Neural crest cell (in vitro differentiated cells): ENCODE measurements at places on chromosomes 2 and 18. TPM values are rescaled to one million over a fixed set of nuclear protein-coding genes. Genes with fewer than 3 reads are reported as not detected.

Gene CD226
- 0.40 and 1.0 TPM in 2 replicates for total RNA-seq

Gene IFIH1
- 0.23 and 0.27 TPM in 2 replicates for total RNA-seq

- DNase-seq: no peak
- H3K27me3 ChIP-seq: no peaks in the 10 kb centered on the region
- no peaks in the 10 kb centered on the region for H3K4me1 ChIP-seq
Measured at GRCh38 chr18:65769652-65770051, 18.8 kb downstream of the CDH7 start.

Gene PLB1
- 0.16 TPM in 1 of 2 replicates, not detected in the other for total RNA-seq

Gene OR6B2
- not detected in 2 replicates for total RNA-seq

DNA sequence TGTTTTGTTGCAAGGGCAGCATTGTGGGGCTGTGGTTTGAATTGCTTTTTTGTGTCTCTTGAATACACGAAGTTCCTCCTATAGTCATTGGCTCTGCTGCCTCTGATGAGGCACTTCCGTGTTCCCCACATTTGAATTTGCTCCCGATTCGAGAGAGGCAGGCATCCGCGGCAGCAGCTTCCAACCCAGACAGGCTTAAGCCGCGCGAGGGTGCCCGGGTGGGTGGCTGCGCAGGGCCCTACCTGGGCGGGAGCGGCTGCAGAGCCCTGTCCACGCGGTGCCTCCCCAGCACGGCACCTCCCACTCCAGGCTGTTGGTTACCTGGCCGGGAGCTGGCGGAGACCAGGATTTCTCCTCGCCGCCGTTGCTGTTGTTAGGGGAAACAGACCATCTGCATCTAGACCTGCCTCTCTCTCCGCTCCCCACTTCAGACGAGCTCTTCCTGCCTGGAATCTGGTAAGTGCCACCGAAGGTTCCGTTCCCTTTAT is 151.3 kb downstream of the NEDD4L start:
- H3K4me1 ChIP-seq: peaks cover 44% of the 10 kb centered on the region
- H3K27ac ChIP-seq: no peak overlapping the region
- H3K4me3 ChIP-seq: peak overlapping the region; percentile 79
- H3K36me3 ChIP-seq: no peaks in the 10 kb centered on the region
- no peak for DNase-seq

Gene PCARE
- total RNA-seq: not detected in 2 replicates

Gene KCNJ3
- 0.05 TPM in 2 replicates for total RNA-seq

Gene POTEI
- total RNA-seq: 1.1 and 1.3 TPM in 2 replicates

GRCh38 chr2:122340246-122340645 is 584.8 kb downstream of the TSN start:
- H3K4me3 ChIP-seq: no peak overlapping the region
- no peaks in the 10 kb centered on the region for H3K27me3 ChIP-seq
- no peak overlapping the region for H3K27ac ChIP-seq
- DNase-seq: no peak

Gene GEN1
- 29.7 and 31.2 TPM in 2 replicates for total RNA-seq

- H3K4me3 ChIP-seq: peak overlapping the region; percentile 18
- H3K27me3 ChIP-seq: no peaks in the 10 kb centered on the region
- H3K27ac ChIP-seq: no peak overlapping the region
- H3K36me3 ChIP-seq: no peaks in the 10 kb centered on the region
Measured at GRCh38 chr18:44786688-44787087, 106.0 kb downstream of the SETBP1 start.

Gene WDR33
- 72.4 and 80.5 TPM in 2 replicates for total RNA-seq

DNA sequence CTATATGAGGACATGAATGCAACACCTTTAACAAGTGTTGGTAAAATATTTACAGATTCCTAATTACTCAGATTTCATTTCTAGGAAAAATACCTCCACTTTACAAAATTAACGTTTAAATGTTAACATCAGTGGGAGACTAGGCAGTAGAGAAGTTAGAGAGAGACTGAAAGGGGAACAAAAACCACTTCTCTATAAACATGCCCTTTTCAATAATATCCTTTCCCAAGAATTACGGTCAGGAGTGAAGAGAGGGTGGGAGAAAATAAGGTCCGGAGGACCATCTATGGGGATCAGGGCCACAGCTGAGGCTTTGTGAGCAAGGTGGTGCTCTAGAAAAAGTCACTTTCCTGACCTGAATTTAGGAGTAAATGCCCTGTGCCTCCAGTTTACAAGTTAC is 65.3 kb upstream of the WIPF1 start:
- H3K4me3 ChIP-seq: no peak overlapping the region
- peaks cover 3% of the 10 kb centered on the region for H3K36me3 ChIP-seq
- H3K27ac ChIP-seq: no peak overlapping the region
- no peaks in the 10 kb centered on the region for H3K27me3 ChIP-seq

DNA sequence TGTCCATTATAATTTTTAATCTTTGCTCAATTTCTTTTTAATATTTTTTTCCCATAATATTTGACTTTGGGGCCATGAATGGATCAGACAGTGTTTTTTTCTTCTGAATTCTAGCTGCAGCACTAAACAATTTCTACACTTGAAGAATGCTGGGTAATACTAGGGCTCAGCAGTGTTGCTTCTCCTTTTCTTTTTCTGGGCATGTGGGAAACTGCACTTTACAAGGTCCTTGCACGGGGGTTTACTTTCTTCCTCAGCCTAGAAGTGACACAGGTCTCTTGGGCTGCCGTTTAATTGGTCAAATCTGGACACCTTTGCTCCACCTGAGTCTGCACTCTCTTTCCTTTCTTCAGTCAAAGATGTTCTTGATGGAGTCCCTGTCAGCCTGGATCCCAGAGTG is 135.4 kb upstream of the APCDD1 start:
- no peak for DNase-seq
- H3K4me3 ChIP-seq: no peak overlapping the region
- H3K27me3 ChIP-seq: no peaks in the 10 kb centered on the region
- no peak overlapping the region for H3K27ac ChIP-seq

GRCh38 chr2:129627437-129627836 is 352.0 kb upstream of the RAB6C start:
- H3K4me1 ChIP-seq: no peaks in the 10 kb centered on the region
- no peaks in the 10 kb centered on the region for H3K36me3 ChIP-seq
- H3K4me3 ChIP-seq: no peak overlapping the region
- H3K27me3 ChIP-seq: peaks cover 11% of the 10 kb centered on the region
- no peak for DNase-seq

DNA sequence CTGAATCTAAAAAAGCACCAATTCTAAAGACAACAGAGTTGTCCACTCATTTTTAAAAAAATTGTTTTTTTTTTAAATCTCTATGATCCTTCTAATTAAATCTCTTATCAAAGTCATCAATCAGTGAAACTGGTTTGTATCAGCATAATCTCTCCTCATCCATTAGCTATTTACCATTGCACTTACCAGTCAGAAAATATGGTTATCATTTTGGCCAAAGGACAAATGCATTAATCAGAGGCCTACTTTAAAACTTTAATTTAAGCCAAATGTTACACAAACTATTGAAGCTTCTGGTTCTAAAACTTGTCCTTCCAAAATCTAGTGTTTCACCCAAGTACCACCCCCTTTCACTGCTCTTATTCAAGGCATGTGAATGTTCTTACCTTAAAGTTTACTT is 3.8 kb downstream of the C18orf32 start:
- no peaks in the 10 kb centered on the region for H3K27me3 ChIP-seq
- H3K27ac ChIP-seq: no peak overlapping the region
- peaks cover 21% of the 10 kb centered on the region for H3K4me1 ChIP-seq

DNA sequence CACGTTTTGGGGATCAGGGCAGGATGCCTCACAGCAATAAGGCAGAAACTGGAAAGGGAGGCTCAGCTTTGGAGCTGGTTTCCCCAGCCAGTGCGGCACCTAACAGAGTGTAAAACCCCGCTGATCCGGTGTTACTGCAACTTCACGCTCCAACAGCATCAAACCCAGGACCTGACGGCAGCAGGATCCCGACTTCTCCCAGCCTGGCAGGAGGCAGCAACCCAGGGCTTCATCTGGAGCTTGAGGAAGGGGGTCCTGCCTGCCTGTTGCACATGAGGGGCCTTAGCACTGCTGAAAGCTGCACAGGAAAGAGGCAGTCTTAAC is 209.8 kb downstream of the MGAT5 start:
- H3K4me1 ChIP-seq: peaks cover 8% of the 10 kb centered on the region
- H3K4me3 ChIP-seq: no peak overlapping the region
- H3K27ac ChIP-seq: no peak overlapping the region
- H3K36me3 ChIP-seq: no peaks in the 10 kb centered on the region
- no peak for DNase-seq
- no peaks in the 10 kb centered on the region for H3K27me3 ChIP-seq

GRCh38 chr18:55780586-55781071 is 192.6 kb upstream of the TCF4 start:
- no peak for DNase-seq
- H3K4me3 ChIP-seq: peak overlapping the region; percentile 72
- H3K4me1 ChIP-seq: peaks cover 35% of the 10 kb centered on the region
- H3K27me3 ChIP-seq: peaks cover 42% of the 10 kb centered on the region

GRCh38 chr2:64217198-64217869 is 73.1 kb upstream of the PELI1 start:
- no peak for DNase-seq
- H3K4me1 ChIP-seq: peaks cover 43% of the 10 kb centered on the region
- no peaks in the 10 kb centered on the region for H3K36me3 ChIP-seq
- H3K27ac ChIP-seq: no peak overlapping the region
- H3K4me3 ChIP-seq: no peak overlapping the region
- H3K27me3 ChIP-seq: no peaks in the 10 kb centered on the region

Gene INHBB
- 0.14 and 0.49 TPM in 2 replicates for total RNA-seq

DNA sequence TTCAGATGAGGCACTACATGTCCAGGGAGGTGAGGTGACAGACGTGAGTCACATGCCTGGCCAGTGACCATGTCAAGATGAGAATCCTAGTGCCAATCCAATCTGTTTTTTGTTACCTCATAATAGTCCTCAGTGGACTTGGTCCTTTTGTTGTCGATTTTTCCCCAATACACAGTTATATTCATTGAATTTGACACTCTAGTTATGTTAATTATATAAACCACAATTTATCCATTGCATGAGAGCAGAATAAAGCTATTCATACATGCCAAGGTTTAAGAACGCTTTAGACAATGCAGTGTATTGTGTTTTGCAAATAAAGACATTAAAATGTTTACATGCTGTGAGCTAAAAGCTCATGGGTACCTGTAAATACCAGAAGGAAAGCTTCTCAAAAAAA is 21.6 kb upstream of the TMEFF2 start:
- DNase-seq: no peak
- no peaks in the 10 kb centered on the region for H3K36me3 ChIP-seq
- no peak overlapping the region for H3K27ac ChIP-seq
- H3K4me1 ChIP-seq: no peaks in the 10 kb centered on the region
- no peaks in the 10 kb centered on the region for H3K27me3 ChIP-seq

GRCh38 chr18:79890674-79891073 is 60.8 kb downstream of the SLC66A2 start:
- no peak for DNase-seq
- H3K4me1 ChIP-seq: no peaks in the 10 kb centered on the region
- H3K4me3 ChIP-seq: no peak overlapping the region
- H3K27ac ChIP-seq: no peak overlapping the region
- peaks cover 42% of the 10 kb centered on the region for H3K36me3 ChIP-seq
- peaks cover 2% of the 10 kb centered on the region for H3K27me3 ChIP-seq

GRCh38 chr18:3593381-3593903 is 143.5 kb downstream of the TGIF1 start:
- peak overlapping the region; percentile 98 for H3K27ac ChIP-seq
- H3K27me3 ChIP-seq: no peaks in the 10 kb centered on the region
- DNase-seq: peak; percentile 40
- peaks cover 62% of the 10 kb centered on the region for H3K4me1 ChIP-seq

GRCh38 chr2:105176429-105176828 is 65.1 kb upstream of the GPR45 start:
- no peak overlapping the region for H3K4me3 ChIP-seq
- no peak for DNase-seq
- H3K27ac ChIP-seq: no peak overlapping the region
- H3K36me3 ChIP-seq: no peaks in the 10 kb centered on the region
- H3K27me3 ChIP-seq: peaks cover 58% of the 10 kb centered on the region

Gene BCL11A
- total RNA-seq: 2.2 and 2.3 TPM in 2 replicates

- H3K27ac ChIP-seq: no peak overlapping the region
- H3K4me3 ChIP-seq: no peak overlapping the region
- H3K4me1 ChIP-seq: no peaks in the 10 kb centered on the region
- no peak for DNase-seq
- H3K27me3 ChIP-seq: peaks cover 52% of the 10 kb centered on the region
- no peaks in the 10 kb centered on the region for H3K36me3 ChIP-seq
Measured at GRCh38 chr2:136727973-136728699, 37.2 kb upstream of the THSD7B start.

Gene RAD51AP2
- 0.16 and 0.23 TPM in 2 replicates for total RNA-seq

- peak; percentile 41 for DNase-seq
- H3K4me3 ChIP-seq: no peak overlapping the region
- H3K27me3 ChIP-seq: peaks cover 47% of the 10 kb centered on the region
- no peak overlapping the region for H3K27ac ChIP-seq
Measured at GRCh38 chr2:98730707-98731040, 258 bp downstream of the MGAT4A start.

DNA sequence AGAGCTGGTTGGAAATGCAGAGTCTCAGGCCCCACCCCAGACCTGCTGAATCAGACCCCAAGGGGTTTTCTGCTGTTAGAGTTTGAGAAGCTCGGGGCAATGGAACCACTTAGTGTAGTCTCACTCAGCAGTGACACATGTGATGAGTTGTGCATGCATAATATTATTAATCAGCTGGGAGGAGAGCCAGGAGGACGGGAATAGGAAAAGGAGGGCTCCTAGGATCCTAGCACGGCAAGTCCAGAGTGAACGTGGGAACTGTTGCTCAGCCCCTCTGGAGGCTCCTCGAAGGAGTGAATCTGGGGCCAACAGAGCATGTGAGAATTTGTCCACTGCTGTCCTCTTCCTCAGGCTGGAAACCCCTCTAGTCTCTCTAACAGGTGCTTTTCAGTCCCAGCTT is 87.1 kb downstream of the HS1BP3 start:
- no peaks in the 10 kb centered on the region for H3K36me3 ChIP-seq
- H3K4me3 ChIP-seq: no peak overlapping the region
- H3K27ac ChIP-seq: no peak overlapping the region
- DNase-seq: no peak
- peaks cover 63% of the 10 kb centered on the region for H3K4me1 ChIP-seq

DNA sequence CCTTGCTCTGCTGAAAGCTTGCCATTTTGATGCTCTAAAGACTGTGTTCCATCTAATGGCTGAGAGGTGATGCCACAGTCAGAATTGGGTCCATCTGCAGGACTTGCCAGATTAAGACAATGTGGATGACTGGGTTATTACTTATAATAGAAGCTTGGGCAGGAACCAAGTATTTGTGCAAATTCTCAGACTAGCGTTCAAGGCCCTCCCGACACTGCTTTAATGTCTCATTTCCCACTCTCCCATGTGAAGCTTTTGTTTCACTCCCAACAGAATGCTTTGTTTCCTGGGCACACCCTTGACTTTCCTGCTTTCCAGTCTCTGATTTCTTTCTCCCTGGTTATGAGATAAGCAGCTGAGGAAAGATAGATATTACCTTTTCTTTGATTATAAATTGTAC is 215.8 kb downstream of the KCNS3 start:
- no peak overlapping the region for H3K4me3 ChIP-seq
- H3K27me3 ChIP-seq: no peaks in the 10 kb centered on the region
- DNase-seq: no peak
- H3K36me3 ChIP-seq: no peaks in the 10 kb centered on the region
- peaks cover 13% of the 10 kb centered on the region for H3K4me1 ChIP-seq

DNA sequence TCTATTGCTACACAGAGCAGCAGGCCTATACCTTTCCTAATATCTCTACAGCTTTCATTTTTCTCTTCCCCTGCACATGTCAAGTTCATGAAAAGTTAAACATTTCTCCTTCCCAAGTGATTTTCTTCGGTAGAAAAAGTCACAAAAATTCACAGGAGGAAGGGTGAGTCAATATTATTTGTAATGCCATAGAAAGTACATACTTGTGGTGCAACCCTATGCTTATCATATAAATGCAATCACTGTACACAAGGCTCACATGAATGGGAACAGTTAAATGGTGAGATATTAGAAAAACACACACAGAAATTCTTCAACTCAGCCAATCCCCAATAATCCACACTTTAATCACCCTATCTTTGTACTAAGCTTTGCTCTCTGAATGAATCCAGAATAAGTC is 651.6 kb downstream of the LRRTM4 start:
- H3K27ac ChIP-seq: no peak overlapping the region
- H3K4me1 ChIP-seq: no peaks in the 10 kb centered on the region

Gene HRH4
- 0.07 TPM in 1 of 2 replicates, not detected in the other for total RNA-seq
